ENCODE measurements at places on chromosomes 6 and 20. TPM values are rescaled to one million over a fixed set of nuclear protein-coding genes. Genes with fewer than 3 reads are reported as not detected.

- peak; percentile 94 for DNase-seq
These were observed 21.2 kb downstream of the TGM2 start for GRCh38 chr20:38143646-38144554.

GRCh38 chr6:161128230-161128629 is 136.7 kb downstream of the MAP3K4 start:
- DNase-seq: no peak

DNA sequence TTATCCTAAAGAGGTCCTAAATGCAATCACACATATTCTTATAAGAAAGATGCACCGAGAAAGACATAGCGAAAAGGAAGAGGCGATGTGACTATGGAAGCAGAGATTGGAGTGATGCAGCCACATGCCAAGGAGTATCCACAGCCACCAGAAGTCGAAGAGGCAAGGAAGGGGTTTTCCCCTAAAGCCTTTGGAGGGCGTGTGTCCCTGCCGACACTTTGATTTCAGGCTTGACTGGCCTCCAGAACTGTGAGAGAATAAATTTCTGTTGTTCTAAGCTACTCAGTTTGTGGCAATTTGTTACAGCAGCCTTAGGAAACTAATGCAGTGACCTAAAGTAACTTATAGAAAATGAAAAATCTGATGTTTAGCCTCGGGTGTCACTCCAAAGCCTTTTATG is 179.5 kb upstream of the CITED2 start:
- no peak for DNase-seq

GRCh38 chr6:81049425-81050042 is 702.9 kb downstream of the TENT5A start:
- peak; percentile 22 for DNase-seq

DNA sequence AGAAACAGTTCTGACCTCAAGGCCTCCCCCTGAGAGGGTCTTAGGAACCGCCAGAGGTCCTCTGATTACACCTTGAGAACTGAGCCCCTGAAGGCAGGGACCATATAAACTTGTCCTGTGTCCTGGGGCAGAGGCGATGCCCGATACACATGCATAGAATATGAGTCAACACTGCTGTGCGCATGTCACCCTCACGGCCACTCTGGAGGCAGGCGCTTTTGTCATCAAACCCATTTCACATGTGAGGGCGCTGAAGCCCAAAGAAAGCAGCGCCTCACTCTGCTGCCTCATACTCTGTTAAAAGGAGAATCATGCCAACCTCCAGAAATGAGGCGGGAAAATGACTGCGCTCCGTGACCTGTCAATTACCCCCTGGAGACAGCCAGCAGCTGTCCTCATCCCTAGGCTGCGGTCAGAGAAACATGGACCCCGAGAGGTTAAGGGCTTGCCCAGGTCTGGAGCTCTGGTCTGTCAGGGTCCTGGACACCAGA is 158.3 kb downstream of the GRM4 start:
- peak; percentile 48 for DNase-seq

- no peak for DNase-seq
These were observed 16.4 kb downstream of the FAXC start for GRCh38 chr6:99333068-99333467.

GRCh38 chr6:82172594-82172993 is 75.0 kb downstream of the IBTK start:
- DNase-seq: no peak

DNA sequence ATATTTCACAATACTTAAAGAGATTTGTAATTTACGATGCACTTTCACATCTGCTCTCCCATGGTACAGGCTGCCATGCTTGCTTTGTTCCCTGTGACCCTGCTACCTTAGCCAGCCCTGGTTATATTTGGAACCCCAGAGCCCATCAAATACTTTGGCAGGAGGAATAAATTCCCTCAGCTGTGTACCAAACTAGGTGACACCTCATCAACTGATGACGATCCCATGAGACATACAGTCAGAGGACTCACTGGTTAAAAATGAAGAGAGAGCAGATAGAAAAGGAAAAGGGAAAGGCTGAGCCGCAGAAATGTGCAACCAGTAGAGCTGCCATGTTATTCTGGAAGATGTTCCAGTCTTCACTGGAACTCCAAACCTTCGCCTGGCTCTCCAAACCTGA is 120.0 kb downstream of the SIM1 start:
- peak; percentile 83 for DNase-seq

- no peak for DNase-seq
These were observed 85.4 kb upstream of the GPR6 start for GRCh38 chr6:109892451-109893435.

GRCh38 chr6:163667372-163668060 is 253.0 kb downstream of the QKI start:
- DNase-seq: peak; percentile 42

DNA sequence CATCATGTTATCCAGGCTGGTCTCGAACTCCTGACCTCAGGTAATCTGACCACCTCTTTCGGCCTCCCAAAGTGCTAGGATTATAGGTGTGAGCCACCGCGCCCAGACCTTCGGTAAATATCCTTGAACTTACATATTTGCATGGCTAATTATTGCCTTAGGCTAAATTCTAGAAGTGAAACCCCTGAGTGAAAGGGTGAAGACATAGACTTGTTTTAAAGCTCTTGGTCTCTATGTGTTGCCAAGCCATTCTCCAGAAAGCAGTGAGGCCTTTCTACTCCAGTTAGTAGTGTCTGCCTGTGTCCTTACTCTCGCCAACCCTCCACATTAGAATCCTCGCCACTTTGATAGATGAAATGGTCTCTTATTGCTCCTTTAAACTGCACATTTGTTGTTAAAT is 2.6 kb upstream of the NOTCH4 start:
- DNase-seq: no peak

DNA sequence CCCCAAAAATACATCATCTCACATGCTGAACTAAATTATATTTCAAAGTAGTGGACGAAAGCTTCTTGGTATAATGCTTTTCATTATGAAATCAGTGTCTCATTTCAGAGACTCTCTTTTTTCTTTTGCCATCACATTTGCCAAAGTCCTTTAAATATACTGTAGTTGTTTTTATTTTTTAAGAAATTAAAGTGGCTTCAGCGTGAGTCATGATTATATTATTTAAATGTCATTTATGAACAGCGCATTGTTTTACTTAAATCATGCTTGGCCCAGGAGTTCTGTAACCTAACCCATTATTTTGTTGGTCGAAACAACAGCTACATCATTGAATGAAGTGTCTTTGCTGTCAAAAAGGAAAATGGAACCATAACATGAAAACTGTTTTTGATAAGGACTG is 100.9 kb downstream of the CD109 start:
- no peak for DNase-seq

DNA sequence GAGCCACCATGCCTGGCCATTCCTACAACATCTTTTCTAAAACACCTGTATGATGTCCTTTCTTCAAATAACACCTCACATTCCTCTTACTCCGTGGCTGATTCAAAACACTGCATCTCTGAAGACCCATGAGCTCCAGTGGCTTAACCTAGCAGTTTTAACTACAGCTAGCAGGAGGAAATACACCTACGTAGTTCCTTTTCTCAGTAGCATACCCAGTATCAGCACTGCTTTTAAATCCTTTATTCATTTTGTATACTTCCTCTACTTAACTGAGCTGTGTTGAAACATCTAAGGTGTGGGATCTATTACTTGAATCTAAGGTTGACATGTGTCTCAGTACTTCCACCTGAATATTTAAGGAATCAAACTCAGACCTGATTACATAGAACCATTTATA is 113.6 kb upstream of the CCDC28A start:
- no peak for DNase-seq

GRCh38 chr6:146300521-146300920 is 243.1 kb upstream of the RAB32 start:
- DNase-seq: no peak

- DNase-seq: no peak
These were observed 4.3 kb downstream of the MTG2 start for GRCh38 chr20:62186887-62187866.

DNA sequence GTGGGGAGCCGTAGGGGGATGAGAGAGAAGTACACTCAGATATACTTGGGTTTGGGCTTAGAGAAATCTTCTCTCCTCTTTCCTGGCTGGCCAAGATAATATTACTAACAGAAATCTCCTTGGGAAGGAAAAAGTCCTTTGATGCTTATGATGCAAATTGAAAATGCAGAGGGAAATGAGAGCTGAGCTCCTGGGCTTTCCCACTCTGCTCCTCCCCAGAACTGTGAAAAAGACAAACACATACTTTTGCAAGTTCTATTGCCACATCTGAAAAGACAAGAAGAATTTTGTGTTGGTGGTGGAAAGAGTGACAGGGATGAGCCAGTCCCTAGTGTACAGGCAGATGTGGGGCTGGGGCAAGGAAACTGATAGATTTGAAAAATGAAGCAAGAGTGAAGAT is 185.9 kb downstream of the ANKRD60 start:
- no peak for DNase-seq

DNA sequence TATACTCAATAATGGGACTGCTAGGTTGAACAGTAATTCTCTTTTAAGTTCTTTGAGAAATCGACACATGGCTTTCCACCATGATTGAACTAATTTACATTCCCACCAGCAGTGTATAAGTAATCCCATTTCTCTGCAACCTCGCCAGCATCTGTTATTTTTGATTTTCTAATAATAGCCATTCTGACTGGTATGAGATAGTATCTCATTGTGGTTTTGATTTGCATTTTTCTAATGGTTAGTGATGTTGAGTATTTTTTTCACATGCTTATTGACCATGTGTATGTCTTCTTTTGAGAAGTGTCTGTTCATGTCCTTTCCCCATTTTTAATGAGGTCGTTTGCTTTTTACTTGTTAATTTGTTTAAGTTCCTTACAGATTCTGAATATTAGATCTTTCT is 66.5 kb downstream of the STK4 start:
- DNase-seq: peak; percentile 52

GRCh38 chr6:6395581-6396197 is 75.2 kb upstream of the F13A1 start:
- DNase-seq: peak; percentile 32

DNA sequence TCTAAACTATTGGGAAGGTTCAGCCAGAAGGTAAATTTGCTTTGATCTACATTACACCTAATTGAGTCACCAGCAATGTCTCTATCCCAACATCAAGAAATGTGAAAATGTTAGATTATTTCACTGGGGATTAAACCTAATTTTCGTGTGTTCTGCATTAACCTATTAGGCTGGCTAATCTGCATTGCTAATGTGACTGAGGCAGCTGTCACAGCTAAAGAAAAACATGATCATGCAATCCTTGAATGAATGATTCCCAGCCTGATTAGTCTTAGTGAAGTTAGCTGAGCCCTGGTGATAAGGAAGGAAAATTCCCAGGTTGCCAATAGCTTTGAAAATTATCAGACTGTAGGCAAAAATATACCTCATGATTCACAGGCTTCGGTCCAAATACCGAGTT is 135.3 kb downstream of the LINC00237 start:
- DNase-seq: no peak

- no peak for DNase-seq
These were observed 529.1 kb upstream of the CITED2 start for GRCh38 chr6:139903411-139904157.

GRCh38 chr20:54456423-54456822 is 19.0 kb upstream of the DOK5 start:
- no peak for DNase-seq

- DNase-seq: no peak
These were observed 338.7 kb downstream of the PREX1 start for GRCh38 chr20:48489046-48489463.

- DNase-seq: no peak
These were observed 580.3 kb downstream of the PRKN start for GRCh38 chr6:162147281-162147680.

DNA sequence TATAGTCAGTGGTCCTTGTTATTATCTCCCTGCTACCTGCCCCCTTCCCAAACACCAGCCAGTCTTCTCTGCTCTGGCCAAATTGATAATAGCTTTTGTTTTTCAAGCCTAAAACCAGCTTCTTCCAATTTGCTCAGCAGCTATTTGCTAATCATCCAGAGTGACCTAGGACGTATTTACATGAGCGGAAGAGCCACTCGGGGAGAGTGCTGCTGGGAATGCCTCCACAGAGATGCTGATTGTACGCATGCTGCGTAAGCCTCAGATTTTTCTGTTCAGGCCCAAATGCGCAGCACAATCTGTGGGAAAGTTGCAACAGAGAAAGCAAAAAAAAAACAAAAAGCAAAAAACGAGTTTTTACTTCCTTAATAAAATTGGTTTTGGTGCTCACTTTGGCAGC is 24.4 kb upstream of the ID1 start:
- DNase-seq: no peak

DNA sequence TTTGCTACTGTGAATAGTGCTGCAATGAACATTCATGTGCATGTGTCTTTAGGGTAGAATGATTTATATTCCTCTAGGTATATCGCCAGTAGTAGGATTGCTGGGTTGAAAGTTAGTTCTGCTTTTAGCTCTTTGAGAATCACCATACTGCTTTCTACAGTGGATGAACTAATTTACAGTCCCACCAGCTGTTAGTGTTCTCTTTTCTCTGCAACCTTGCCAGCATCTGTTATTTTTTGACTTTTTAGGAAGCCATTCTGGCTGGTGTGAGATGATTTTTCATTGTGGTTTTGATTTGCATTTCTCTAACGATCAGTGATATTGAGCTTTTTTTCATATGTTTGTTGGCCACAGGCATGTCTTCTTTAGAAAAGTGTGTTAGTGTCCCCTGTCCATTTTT is 40.0 kb downstream of the PLG start:
- DNase-seq: no peak

GRCh38 chr6:121522265-121522664 is 86.8 kb downstream of the GJA1 start:
- peak; percentile 83 for DNase-seq

DNA sequence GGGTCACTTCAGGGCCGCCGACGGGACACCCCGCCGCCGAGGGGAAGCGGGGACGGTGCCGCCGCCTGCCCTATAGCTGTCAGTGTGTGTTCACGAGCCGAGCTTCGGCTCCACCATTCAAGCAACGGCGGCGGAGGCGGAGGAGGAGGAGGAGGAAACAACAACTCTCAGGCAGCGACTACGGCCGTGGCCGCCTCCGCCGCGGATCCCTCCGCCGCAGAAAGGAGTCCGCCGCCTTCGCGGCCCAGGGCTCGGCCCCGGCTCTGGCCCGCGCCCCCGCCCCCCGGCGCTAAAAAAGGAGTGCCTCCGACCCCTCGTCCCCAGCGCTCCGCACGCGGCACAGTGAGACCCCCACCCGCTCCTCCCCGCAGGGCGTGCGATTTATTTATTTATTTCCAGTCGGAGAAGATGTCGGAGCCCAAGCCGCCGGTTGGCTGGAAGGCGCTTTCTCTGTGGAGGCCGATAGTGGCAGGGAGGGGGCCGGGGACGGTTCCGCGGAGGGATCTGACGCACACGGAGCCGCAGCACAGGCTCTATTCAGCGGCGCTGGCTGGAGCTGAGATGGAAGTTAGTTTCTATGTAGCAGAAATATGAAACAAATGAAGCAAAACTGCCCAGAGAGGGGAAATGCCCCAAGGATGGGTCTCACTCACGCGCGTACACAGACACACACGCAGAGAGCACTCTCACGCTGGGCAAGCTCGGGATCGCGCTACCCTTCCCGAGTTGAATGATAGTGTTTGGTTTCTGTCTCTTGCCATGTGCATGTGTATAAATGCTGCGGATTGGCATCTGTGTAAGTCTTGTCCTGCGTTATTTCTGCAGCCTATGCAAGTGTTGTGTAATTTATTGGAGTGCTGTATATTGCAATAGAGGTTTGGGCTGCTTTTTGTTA is at the start of gene PHIP:
Gene PHIP (minus strand): TSS at position 180 of the 895 bp plus-strand sequence. CDS start 186 bp downstream, outside the sequence.
- peak; percentile 96 for DNase-seq

The RIPOR2 gene
- total RNA-seq: 50.0 TPM

The SLC13A3 gene
- total RNA-seq: 0.59 TPM

The VIP gene
- total RNA-seq: not detected

The FGD2 gene
- not detected for total RNA-seq

The NOTCH4 gene
- 0.53 TPM for total RNA-seq

The FKBP1C gene
- total RNA-seq: 0.52 TPM

The SNAP25 gene
- total RNA-seq: 0.64 TPM

The CCDC170 gene
- 0.21 TPM for total RNA-seq

The PLTP gene
- 14.2 TPM for total RNA-seq
